Activated CD8-positive, alpha-beta T cell treated with anti-CD3 and anti-CD28 coated beads for 36 hours (primary cell): ENCODE measurements at places on chromosomes 6 and 20. TPM values are rescaled to one million over a fixed set of nuclear protein-coding genes. Genes with fewer than 3 reads are reported as not detected.

GRCh38 chr6:33013608-33014007, 4.2 kb upstream of the HLA-DOA start:
- H3K27me3 ChIP-seq, result no peaks in the 10 kb centered on the region
- no peak overlapping the region for H3K4me3 ChIP-seq
- no peak for DNase-seq

GRCh38 chr20:38184101-38184500, 19.0 kb upstream of the TGM2 start:
- no peaks in the 10 kb centered on the region for H3K4me1 ChIP-seq
- no peak overlapping the region for H3K27ac ChIP-seq
- no peak for DNase-seq
- H3K36me3 ChIP-seq, result no peaks in the 10 kb centered on the region

ERMARD gene
- total RNA-seq, result 24.9 TPM

GRCh38 chr20:50267041-50267865, 76.6 kb downstream of the CEBPB start:
- peaks cover 2% of the 10 kb centered on the region for H3K4me1 ChIP-seq
- H3K27ac ChIP-seq, result no peak overlapping the region
- no peaks in the 10 kb centered on the region for H3K36me3 ChIP-seq
- no peak overlapping the region for H3K4me3 ChIP-seq
- no peak for DNase-seq
- peaks cover 16% of the 10 kb centered on the region for H3K27me3 ChIP-seq

CCDC28A gene
- 15.7 TPM for total RNA-seq

DNA sequence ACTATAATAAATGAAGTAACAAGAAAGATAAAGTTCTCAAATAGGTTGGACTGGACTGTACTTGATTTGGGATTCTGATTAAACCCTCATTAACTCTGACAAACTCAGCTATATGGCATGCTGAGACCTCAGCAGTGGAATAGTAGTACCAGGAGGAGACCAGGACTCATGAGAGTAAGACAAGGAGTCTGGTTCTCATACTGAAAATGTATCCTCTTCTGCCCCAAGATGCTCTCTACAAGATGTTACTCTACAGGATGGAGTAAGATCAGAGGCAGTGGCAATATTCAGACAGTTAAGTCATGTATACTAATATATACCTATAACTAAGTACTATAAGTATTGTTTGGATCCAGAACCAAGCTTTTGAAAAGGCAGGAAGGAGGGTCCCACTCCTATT, 31.9 kb upstream of the SYNCRIP start:
- no peak for DNase-seq
- H3K27ac ChIP-seq, result peak overlapping the region; percentile 94
- H3K27me3 ChIP-seq, result no peaks in the 10 kb centered on the region
- H3K4me1 ChIP-seq, result peaks cover 63% of the 10 kb centered on the region
- peaks cover 68% of the 10 kb centered on the region for H3K36me3 ChIP-seq

ESR1 gene
- total RNA-seq, result 0.79 TPM

SCRT2 gene
- not detected for total RNA-seq

- H3K27me3 ChIP-seq, result no peaks in the 10 kb centered on the region
- H3K4me3 ChIP-seq, result no peak overlapping the region
- H3K36me3 ChIP-seq, result no peaks in the 10 kb centered on the region
- H3K27ac ChIP-seq, result no peak overlapping the region
- no peak for DNase-seq
These were observed 42.7 kb downstream of the JAG1 start for GRCh38 chr20:10631126-10631525.

ZNF292 gene
- 76.4 TPM for total RNA-seq

EFCAB8 gene
- 0.89 TPM for total RNA-seq

DNA sequence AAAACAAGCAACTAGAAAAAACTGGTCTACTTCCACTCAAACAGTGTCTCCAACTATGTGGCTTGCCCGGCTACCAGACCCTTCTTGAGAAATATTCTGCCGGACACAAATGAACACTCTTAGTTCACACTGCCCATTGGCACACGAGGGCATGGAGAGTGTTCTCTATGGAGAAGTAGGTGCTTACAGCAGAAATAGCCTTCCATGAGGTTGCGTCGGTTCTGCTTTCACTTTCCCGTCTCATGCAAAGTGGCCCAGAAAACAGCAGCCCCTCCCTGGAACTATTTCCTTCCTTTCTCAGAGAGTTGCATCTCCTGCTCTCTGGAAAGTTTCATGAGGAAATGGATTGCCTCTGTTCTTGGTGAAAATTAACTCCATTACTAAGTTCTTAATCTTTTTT, 9.5 kb upstream of the HLA-DOA start:
- H3K36me3 ChIP-seq, result no peaks in the 10 kb centered on the region
- peak overlapping the region; percentile 66 for H3K4me3 ChIP-seq
- DNase-seq, result peak; percentile 64
- peaks cover 21% of the 10 kb centered on the region for H3K4me1 ChIP-seq
- H3K27ac ChIP-seq, result peak overlapping the region; percentile 72

OGFR gene
- total RNA-seq, result 55.2 TPM

- peaks cover 6% of the 10 kb centered on the region for H3K4me1 ChIP-seq
- H3K4me3 ChIP-seq, result no peak overlapping the region
- peaks cover 2% of the 10 kb centered on the region for H3K36me3 ChIP-seq
- H3K27ac ChIP-seq, result no peak overlapping the region
- DNase-seq, result no peak
These were observed 459.6 kb downstream of the UTRN start for GRCh38 chr6:144744720-144745119.

DNA sequence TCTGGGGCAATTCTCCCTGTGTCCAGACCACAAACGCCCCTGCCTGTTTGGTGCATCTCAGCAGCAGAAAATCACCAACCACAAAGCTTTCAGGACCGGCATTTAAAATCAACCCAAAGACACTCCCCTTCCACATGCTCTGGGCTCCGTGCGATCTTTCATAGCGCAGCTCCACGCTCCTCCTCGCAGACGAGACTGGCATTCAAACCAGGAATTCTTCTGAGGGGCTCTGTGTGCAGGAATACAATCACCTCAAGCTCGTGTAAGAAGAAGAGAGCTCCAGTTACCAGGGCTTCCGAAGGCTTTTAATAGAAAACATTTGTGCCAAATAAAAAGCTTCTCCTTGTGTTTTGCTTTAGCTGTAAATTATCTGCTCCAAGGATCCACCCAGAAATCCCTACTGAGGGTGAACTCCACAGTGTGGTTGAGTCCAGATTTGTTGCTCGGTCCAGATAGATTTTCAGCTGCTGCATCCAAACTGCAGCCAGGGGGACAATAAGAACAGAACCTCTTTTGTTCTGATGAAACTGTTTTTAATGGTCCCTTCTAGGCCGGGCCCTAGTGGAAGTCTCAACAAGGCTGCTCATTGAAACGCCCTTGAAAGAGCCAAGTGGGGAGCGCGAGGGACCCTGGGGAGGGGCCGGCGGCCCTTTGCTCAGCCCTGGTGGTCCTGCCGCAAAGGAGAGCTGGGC, 16.4 kb upstream of the BMP7 start:
- no peak overlapping the region for H3K4me3 ChIP-seq
- no peaks in the 10 kb centered on the region for H3K4me1 ChIP-seq
- H3K27me3 ChIP-seq, result peaks cover 31% of the 10 kb centered on the region
- DNase-seq, result no peak
- no peaks in the 10 kb centered on the region for H3K36me3 ChIP-seq
- no peak overlapping the region for H3K27ac ChIP-seq

DNA sequence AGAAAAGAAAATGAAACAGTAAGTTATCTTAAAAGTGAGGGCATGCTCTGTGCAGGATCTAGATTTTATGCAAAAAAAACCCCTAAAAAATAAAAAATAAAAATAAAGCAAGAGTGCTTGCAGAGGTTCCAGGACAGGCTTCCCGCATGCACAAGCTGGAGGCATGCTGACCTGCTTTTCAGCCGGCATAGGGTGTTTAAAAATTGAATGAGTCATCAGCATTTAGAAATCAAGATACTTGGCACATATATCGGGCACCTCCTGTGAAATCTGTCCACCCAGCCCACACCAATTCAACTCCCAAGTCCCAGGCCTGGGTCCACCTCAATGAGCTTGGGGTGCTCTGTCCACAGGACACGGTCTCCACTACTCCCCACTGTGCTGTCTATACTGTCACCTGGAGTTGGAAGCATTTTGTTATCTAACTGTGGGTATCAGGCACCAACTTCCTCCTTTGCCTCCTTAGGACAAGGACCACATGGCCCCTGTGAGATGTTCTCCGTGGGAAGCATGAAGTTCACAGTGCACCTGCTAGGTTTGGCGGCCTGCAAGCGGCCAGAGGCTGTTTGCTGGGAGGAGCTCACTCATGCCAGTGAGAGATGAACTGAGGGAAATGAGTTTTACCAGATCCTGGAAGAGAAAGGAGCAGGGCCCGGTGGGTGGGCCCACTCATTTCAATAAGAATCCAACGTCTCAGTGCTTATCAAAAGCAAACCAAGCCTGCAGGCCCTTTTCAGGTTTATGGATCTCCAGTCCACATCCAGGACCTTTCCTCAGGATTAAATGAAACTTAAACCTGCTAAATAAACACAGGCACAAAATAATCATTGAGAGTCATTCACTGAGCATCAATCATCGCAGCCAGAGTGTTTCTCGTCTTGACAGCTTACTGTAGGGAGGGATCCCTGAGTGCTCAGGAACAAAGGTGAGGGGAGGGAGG, 121.1 kb downstream of the FOXA2 start:
- no peak for DNase-seq
- peaks cover 1% of the 10 kb centered on the region for H3K27me3 ChIP-seq
- no peaks in the 10 kb centered on the region for H3K4me1 ChIP-seq
- no peak overlapping the region for H3K4me3 ChIP-seq
- no peaks in the 10 kb centered on the region for H3K36me3 ChIP-seq
- H3K27ac ChIP-seq, result no peak overlapping the region

DNA sequence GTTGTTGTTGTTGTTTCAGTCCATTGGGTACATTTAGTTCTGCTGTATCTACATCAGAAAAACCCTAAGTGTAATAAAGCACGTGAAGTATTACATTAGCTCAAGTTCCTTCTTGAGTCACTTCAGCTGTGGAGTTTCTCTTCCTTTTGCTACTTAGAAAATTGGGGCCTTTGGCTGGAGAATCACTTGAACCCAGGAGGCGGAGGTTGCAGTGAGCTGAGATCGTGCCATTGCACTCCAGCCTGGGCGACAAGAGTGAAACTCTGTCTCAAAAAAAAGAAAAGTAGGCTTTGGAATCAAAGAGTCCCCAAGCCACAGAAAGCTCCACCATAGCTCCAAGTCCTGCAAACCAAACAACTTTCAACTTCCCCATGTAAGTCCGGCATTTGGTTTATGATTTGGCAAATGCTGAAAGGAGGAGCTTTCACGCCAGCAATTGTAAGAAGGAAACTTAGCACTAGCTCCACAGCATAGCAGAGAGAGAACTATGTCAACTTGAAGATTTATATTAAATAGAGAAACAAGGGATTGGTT, 56.5 kb upstream of the RNF144B start:
- H3K4me3 ChIP-seq, result no peak overlapping the region
- no peaks in the 10 kb centered on the region for H3K36me3 ChIP-seq
- peaks cover 4% of the 10 kb centered on the region for H3K27me3 ChIP-seq
- no peaks in the 10 kb centered on the region for H3K4me1 ChIP-seq
- H3K27ac ChIP-seq, result no peak overlapping the region

DNA sequence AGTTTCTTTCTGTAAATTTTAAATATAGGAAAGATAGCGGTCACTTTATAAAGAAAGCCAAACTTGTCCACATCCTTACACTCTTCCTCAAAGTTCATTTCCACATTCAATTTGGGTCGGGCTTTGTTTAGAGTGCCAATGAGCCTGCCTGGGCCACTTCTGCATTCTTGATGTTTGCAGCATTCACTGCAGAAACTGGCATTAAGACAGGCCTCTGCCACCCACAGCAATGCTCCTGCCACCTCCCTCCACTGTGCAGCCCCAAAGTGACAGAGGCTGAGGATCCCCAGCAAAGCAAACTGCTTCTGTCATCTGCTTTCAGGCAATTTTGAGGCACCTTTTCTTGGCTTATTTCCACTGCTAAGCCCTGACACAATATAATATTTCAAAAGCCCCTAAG, 61.2 kb downstream of the TNFAIP3 start:
- peak; percentile 70 for DNase-seq
- H3K36me3 ChIP-seq, result peaks cover 2% of the 10 kb centered on the region
- H3K4me3 ChIP-seq, result peak overlapping the region; percentile 65
- H3K4me1 ChIP-seq, result peaks cover 79% of the 10 kb centered on the region
- H3K27me3 ChIP-seq, result no peaks in the 10 kb centered on the region
- peak overlapping the region; percentile 97 for H3K27ac ChIP-seq

- no peak for DNase-seq
- H3K4me1 ChIP-seq, result peaks cover 10% of the 10 kb centered on the region
- peaks cover 12% of the 10 kb centered on the region for H3K27me3 ChIP-seq
- no peak overlapping the region for H3K4me3 ChIP-seq
- no peaks in the 10 kb centered on the region for H3K36me3 ChIP-seq
- no peak overlapping the region for H3K27ac ChIP-seq
These were observed 106.5 kb downstream of the DCDC2 start for GRCh38 chr6:24251339-24251738.

GMDS gene
- total RNA-seq, result 42.8 TPM

THBS2 gene
- total RNA-seq, result not detected

DNA sequence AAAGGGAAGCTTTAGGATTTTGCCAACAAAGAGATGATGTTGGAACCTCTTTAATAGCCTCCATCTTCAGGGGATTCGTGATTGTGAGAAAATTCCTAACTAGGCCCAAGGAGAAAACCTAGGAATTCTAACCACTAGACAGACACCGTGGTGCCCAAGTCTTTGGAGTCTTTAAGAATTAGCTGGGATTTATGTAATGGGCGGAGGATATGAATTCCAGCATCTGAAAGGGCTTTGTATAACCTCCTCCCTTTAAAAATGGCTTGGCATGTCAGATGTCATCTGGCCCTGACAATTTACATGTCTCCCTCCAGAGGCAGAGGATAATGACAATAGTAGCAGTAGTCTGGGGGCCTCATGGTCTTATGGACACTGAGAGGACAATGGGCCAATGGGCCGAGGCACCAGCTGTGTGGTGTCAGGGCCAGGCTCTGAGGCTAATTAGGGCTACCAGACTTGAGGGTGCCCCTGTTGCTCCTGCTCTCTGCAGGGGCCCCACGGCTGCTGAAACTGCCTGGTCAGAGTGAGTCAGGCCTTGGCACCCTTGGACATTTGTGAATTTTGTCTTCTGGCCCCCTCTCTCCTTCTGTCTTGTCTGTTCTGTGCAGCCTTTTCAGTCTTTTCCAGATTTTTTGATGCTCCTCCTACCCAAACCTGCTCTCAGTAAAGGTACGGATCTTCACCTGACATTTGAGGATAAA, 113.9 kb downstream of the EDN1 start:
- DNase-seq, result no peak
- H3K27ac ChIP-seq, result no peak overlapping the region
- no peaks in the 10 kb centered on the region for H3K36me3 ChIP-seq
- no peaks in the 10 kb centered on the region for H3K27me3 ChIP-seq

- DNase-seq, result no peak
- no peaks in the 10 kb centered on the region for H3K27me3 ChIP-seq
- H3K27ac ChIP-seq, result no peak overlapping the region
- H3K4me1 ChIP-seq, result peaks cover 4% of the 10 kb centered on the region
- no peaks in the 10 kb centered on the region for H3K36me3 ChIP-seq
These were observed 47.4 kb downstream of the SOD2 start for GRCh38 chr6:159645640-159646039.

GRCh38 chr6:24740861-24741260, 21.9 kb upstream of the C6orf62 start:
- H3K4me3 ChIP-seq, result no peak overlapping the region
- H3K27me3 ChIP-seq, result no peaks in the 10 kb centered on the region
- no peak for DNase-seq
- H3K27ac ChIP-seq, result no peak overlapping the region
- H3K4me1 ChIP-seq, result peaks cover 22% of the 10 kb centered on the region

GRCh38 chr6:10368861-10369260, 46.0 kb downstream of the TFAP2A start:
- no peak for DNase-seq
- H3K27ac ChIP-seq, result no peak overlapping the region
- H3K4me3 ChIP-seq, result no peak overlapping the region
- peaks cover 7% of the 10 kb centered on the region for H3K27me3 ChIP-seq
- no peaks in the 10 kb centered on the region for H3K36me3 ChIP-seq
